ENCODE measurements at places on chromosomes 11 and 22. TPM values are rescaled to one million over a fixed set of nuclear protein-coding genes. Genes with fewer than 3 reads are reported as not detected.
A peak's percentile ranks its signal among the peaks of the same experiment; 100 is the strongest.

DNA sequence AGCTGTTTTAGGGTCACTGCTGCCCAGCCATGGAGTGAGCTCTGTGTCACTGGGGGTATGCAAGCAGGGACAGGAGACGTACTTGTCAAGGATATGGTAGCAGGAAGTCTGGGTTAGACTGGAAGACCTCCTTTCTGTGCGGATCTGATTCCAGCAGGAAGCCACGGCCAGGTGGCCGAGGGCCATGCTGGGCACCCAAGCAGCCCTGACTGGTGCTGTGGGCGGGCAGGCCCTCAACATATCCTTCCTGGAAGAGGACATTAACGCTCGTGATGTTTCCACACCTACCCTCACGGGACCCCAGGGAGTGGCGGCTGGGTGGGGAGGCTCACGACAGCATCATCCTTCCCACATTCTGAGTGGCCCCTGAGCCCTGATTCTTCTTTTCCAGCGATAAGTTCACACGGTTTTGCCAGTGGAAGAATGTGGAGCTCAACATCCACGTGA lies 8.7 kb upstream of the ANKRD13D start:
- H3K27ac ChIP-seq = no peak overlapping the region
- H3K36me3 ChIP-seq = peaks cover 75% of the 10 kb centered on the region
- H3K4me1 ChIP-seq = peaks cover 50% of the 10 kb centered on the region
- H3K4me3 ChIP-seq = no peak overlapping the region
- peak; percentile 39 for DNase-seq
- no peaks in the 10 kb centered on the region for H3K27me3 ChIP-seq

DNA sequence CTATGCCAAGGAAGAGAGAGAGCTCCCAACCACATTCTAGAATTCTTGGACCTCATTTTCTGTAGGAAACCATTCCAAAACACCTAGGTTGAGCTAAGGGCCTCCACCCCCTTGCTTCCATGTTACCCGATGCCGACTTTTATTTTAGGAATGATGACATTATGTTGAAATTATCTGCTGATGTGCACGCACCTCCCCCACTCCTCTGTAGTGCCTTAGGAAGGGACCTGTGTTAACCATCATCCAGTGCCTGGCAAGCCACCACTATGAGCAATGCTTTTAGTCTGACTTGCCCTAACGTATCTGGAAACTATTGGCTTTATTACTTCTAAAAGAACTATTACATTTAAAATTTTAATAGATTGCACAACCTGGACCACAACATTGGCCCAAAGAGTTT lies 42.1 kb downstream of the NCAPD3 start:
- H3K27me3 ChIP-seq = no peaks in the 10 kb centered on the region
- no peak for DNase-seq
- no peaks in the 10 kb centered on the region for H3K4me1 ChIP-seq
- no peaks in the 10 kb centered on the region for H3K36me3 ChIP-seq

Gene RIMBP3C
- total RNA-seq = 0.54 TPM

Gene C11orf58
- 86.3 TPM for total RNA-seq

Gene CBLIF
- not detected for total RNA-seq

DNA sequence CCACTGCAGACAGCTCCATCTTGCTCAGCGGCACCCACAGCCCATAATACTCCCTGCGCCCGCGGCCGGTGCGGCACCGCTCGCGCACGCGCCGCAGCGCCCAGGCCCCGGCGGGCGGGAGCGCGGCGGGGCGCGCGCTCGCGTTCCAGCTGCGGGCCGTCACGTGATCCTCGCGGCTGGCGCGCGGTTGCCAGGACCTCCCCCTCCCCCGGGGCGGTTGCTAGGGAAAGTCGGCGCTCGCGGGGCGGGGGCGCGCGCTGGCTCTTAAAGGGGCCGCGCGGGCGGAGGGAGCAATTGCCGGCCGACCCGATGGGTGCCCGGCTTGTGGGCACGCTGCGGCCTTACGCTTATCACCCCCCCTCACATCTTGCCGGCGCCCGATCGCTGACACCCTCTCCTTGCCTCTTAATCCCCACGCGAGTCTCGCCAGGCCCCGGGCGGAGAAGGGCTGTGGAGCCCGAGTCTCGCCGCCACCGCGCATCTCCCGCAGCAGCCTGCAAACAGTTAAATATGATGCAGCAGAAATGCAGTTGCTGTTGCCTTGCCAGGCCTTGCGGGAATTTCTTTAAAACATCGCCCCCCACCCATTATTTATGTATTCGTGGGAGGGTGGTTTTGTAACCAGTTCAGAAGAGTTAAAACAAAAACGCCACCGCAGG lies at the start of gene CBX6:
Gene CBX6 (minus strand): TSS at position 45 of the 659 bp plus-strand sequence. CDS start 26 bp downstream, at position 19.
- DNase-seq = peak; percentile 96
- H3K27me3 ChIP-seq = no peaks in the 10 kb centered on the region
- H3K36me3 ChIP-seq = no peaks in the 10 kb centered on the region
- H3K4me3 ChIP-seq = peak within 1 kb of the TSS; percentile 92
- H3K27ac ChIP-seq = peak within 1 kb of the TSS; percentile 83

Gene IGSF9B
- total RNA-seq = 3.8 TPM

Gene HORMAD2
- not detected for total RNA-seq

GRCh38 chr11:32178692-32179091 lies 87.8 kb downstream of the RCN1 start:
- no peaks in the 10 kb centered on the region for H3K36me3 ChIP-seq
- no peak for DNase-seq
- no peaks in the 10 kb centered on the region for H3K4me1 ChIP-seq
- no peak overlapping the region for H3K27ac ChIP-seq

Gene GLB1L2
- total RNA-seq = 4.2 TPM

Gene KDM4E
- not detected for total RNA-seq

- no peaks in the 10 kb centered on the region for H3K36me3 ChIP-seq
- no peaks in the 10 kb centered on the region for H3K27me3 ChIP-seq
- no peaks in the 10 kb centered on the region for H3K4me1 ChIP-seq
- no peak overlapping the region for H3K27ac ChIP-seq
Measured at GRCh38 chr11:34606326-34607120, 14.4 kb upstream of the EHF start.

DNA sequence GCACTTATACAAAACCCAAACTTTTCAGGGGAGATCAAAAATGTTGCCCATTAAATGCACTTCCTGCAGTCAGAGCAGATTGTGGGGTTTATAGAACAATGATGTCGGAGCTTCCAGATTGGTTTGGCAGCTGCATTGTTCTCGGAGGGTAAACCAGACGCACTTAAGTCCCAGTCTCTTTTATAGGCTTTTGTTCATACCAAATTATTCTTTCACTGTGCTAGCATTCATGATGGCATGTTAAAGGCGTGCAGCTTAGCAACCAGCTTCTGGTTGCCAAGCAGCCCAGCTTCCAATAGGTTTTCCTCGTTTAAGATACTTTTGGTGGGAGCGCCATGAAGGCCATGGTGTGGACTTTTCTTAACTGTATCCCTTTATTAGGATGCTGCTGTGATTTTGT lies 40.9 kb downstream of the ZC3H12C start:
- DNase-seq = no peak
- no peak overlapping the region for H3K27ac ChIP-seq
- H3K27me3 ChIP-seq = no peaks in the 10 kb centered on the region
- H3K4me1 ChIP-seq = no peaks in the 10 kb centered on the region
- H3K4me3 ChIP-seq = no peak overlapping the region
- H3K36me3 ChIP-seq = no peaks in the 10 kb centered on the region

Gene RBFOX2
- total RNA-seq = 53.4 TPM

DNA sequence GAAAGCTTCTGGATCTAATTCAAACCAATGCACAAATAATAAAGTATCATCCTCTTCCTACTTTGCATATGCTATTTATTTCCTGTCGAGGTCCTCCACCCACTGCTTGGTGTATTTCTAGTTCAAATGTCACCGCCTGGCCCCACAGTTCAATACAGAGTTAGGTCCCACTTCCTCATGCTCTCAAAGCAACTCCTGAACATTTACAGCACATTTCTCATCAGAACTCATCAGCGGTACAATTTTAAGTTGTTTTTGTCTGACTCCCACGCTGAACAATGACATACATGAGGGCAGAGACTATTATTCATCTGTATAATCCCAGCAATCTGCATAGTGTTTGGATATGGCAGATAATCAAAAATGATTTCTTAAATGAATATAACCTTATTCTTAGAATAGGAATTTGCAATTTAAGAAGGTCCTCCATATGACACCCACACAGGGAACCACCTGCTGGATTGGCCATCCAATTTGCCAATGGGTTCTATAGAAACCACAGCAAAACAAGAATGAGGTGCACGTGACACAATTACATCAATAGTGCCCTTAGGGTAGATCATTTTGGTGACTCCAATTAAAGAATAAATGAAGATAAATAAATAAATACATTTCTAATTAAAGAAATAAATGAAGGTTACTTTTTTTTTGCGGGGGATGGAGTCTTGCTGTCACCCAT lies 54.2 kb downstream of the SLC25A17 start:
- H3K4me3 ChIP-seq = no peak overlapping the region
- H3K4me1 ChIP-seq = no peaks in the 10 kb centered on the region
- H3K27ac ChIP-seq = no peak overlapping the region
- peaks cover 10% of the 10 kb centered on the region for H3K36me3 ChIP-seq
- H3K27me3 ChIP-seq = no peaks in the 10 kb centered on the region

DNA sequence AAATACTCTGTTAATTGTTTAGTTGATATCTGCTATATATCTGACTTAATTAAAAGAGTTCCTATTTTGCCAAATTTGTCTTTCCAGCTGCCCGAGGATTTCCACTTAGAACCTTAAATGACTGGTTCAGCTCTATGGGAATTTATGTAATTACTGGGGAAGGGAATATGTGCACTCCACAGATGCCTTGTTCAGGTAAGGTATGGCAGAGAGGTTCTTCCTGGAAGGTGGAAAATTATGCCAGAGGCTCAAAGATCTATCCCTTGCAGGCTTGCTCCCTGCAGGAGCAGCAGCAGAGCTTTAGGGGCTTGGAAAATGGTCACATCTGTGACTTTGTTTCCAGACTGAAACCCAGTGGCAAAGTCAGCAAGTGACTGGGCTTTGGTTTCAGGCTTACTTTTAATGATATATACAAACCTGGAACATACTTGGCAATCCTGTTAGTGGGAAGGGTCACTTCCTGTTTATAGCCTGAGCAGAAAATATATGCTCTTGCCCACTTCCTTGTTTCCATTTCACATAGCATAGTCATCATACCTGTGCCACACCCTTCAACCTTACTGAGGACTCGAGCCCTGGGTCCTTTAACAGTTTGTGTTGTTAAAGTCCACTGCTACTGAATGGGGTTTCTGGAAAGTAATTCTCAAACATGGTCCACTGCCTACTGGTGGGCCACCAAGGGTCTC lies 23.7 kb downstream of the WBP2NL start:
- H3K4me1 ChIP-seq = peaks cover 5% of the 10 kb centered on the region
- H3K4me3 ChIP-seq = no peak overlapping the region

GRCh38 chr22:35783943-35784614 lies 66.4 kb downstream of the APOL5 start:
- no peaks in the 10 kb centered on the region for H3K36me3 ChIP-seq
- H3K4me3 ChIP-seq = no peak overlapping the region
- H3K27me3 ChIP-seq = no peaks in the 10 kb centered on the region
- H3K27ac ChIP-seq = no peak overlapping the region
- H3K4me1 ChIP-seq = no peaks in the 10 kb centered on the region

Gene ZW10
- 8.7 TPM for total RNA-seq

GRCh38 chr22:46044621-46045458 lies 67.9 kb upstream of the WNT7B start:
- DNase-seq = peak; percentile 62
- peak overlapping the region; percentile 84 for H3K4me3 ChIP-seq
- H3K27ac ChIP-seq = peak overlapping the region; percentile 82
- H3K36me3 ChIP-seq = no peaks in the 10 kb centered on the region
- H3K27me3 ChIP-seq = no peaks in the 10 kb centered on the region

DNA sequence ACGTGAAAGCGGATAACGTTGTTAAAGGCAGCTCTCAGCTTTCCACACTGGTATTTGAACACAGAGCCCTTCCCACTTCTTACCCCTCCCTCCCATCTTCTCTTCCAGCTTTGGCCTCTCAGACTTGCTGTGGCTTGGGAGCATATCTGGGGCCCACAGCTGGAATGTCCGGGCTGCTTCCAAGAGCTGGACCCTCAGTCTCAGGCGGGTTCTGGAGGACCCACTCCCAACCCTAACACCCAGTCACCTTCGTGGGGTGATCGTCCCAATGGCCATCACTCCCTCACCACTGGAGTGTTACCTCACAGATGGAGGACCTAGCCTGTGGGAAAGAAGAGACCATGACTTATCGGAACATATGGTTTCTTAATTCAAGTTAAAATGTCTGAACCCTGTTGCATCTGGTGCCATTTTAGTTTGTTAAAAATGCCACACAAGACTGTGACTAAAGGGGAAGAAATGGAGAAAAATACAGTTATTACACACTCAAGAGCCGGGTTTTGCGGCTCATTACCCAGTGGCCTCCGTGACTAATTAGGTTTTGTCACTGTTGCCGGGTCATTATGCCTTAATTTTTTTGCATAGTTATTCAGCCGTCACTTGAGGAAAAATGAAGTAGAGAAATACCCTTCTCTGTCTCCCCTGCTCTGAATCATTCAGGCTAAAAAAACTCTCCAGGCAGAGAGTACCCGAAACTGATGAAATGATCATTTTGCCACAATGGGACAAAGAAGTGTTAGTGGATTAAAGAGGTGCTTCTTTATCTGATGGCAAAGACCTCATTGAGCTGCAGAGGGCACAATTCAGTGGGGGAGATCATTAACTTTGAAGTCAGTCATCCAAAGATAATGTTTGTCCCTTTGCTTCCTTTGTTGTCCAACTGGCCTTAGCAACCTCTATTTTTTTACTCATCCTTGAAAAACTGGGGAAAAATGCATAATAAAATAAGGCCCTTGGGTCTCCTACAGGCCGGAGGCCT lies 87.2 kb upstream of the HTATIP2 start:
- DNase-seq = no peak
- H3K4me3 ChIP-seq = no peak overlapping the region
- no peaks in the 10 kb centered on the region for H3K4me1 ChIP-seq
- no peak overlapping the region for H3K27ac ChIP-seq

DNA sequence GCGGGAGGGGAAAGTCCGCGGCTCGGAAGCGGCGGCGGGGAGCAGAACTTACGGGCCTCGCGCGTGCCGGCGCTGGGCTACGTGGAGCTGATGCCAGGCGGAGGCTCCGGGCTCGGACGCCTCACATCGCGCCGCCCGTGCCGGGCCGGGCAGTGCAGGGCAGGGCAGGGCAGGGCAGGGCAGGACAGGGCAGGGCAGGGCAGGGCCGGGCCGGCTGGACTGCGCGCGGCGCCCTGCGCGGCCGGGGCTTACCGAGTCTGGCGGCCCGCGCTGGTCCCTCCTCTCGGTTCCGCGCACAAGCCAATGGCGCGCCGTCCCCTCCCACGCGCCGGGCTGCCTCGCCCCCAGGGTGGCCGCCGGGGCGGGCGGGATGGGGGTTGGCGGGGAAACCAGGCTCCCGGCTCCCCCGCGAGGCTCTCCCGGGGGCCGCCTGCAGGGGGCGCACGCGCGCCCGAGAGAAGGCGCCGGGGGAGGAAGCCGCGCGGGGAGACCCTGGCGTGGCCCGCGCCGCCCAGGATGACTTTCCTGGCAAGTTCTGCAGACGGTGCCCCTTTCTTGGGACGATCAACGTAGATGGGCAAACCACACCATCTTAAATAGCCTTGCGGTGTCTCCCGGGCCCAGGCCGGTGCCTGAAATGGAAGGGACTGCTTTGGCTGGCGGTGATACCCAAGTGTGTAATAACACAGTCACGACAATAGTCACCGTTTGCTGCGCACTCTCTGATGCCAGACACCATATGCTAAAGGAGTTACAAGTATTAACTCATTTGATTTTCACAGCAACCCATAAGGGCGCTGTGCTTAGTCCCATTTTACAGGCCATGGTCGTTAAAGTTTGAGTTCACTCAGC lies at the start of gene TP53I11:
Gene TP53I11 (minus strand): TSS at position 259 of the 852 bp plus-strand sequence. CDS start 12,548 bp downstream, outside the sequence.
- H3K4me1 ChIP-seq = peaks cover 7% of the 10 kb centered on the region
- peak; percentile 88 for DNase-seq
- peak within 1 kb of the TSS; percentile 91 for H3K4me3 ChIP-seq
- H3K27ac ChIP-seq = peak within 1 kb of the TSS; percentile 93
- no peaks in the 10 kb centered on the region for H3K27me3 ChIP-seq
- H3K36me3 ChIP-seq = no peaks in the 10 kb centered on the region

Gene YPEL1
- 3.3 TPM for total RNA-seq
